ENCODE measurements at places on chromosomes 11 and 22.

GRCh38 chr22:29873943-29874342, 9.0 kb upstream of the MTMR3 start:
- no peak for DNase-seq

GRCh38 chr11:35664977-35665441, 2.4 kb downstream of the TRIM44 start:
- no peak for DNase-seq

DNA sequence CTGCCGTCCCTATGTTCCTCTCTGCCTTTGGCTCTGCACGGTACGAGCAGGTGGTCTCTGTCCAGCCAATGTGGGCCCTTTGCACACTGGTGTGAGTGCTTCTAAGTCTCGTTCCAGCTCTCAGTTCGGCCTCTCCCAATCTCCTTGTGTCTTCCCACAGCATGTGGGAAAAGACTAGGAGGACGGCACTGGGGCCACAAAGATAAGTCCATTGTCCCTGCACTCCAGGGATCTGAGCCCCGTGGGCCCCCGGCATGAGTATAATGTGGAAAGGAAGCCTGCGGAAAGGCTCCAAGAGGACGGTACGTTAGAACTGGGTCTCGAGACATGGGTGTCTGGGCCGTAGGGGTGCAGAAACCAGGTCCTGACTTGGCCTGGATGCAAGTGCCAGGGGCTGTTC, 16.4 kb downstream of the MYEOV start:
- no peak for DNase-seq

DNA sequence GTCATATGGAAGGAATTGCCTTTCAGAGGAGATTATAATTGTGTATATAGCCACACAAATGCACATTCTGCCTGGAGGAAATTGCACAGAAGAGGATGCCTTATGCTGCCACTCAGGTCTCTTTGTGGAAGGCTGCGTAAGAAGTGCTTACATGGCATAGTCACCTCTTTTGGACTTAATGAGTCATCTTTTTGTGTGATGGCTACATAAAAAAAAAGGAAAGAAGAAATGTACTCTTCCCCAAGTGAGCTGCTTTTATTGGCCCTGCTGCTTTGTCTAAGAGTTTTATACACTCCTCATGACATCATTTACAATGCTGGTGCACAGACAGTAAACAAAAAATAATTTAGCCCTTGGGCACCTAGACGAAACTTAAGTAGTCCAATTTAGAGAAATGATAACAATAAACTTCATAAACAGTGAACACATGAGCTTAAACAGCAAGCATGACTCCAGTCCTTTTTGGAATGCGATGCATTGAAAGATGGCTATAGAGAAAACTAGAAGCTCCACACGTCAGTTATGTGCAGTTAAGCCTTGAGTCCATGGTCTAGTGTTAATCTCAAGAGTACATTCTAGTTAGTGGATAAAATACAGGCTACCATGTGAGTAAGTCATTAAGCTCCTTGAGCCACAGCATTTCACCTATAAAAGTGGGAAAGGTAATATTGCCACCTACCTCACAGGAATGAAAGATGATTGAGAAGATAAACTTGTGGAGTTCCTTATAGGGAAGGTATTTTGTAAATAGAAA, 12.0 kb downstream of the CSTPP1 start:
- DNase-seq = no peak

DNA sequence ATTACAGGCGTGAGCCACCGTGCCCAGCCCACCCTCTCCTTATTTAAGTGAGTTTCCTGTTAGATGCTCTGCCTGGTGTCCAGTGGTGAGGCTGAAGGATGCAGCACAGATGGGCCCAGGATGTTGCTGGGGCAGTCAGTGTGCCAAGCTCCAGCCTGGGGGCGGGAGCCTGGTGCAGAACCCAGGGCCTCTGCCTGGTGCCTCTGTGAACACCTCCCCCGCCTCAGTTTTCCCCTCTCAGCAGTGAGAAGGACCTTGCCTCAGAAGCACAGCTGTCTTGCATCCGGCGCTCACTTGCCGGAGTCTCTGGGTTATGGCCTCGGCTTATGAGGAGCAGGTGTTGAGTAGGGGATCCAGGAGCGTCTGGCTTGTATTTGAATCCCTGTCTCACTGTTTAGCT, 116.2 kb downstream of the KIAA1671 start:
- no peak for DNase-seq

- DNase-seq = no peak
Measured at GRCh38 chr22:45473626-45474237, 29.0 kb upstream of the FBLN1 start.

- DNase-seq = no peak
Measured at GRCh38 chr22:22097727-22098228, 115.2 kb upstream of the TOP3B start.

GRCh38 chr11:2293984-2294925, 7.5 kb downstream of the C11orf21 start:
- DNase-seq = no peak

DNA sequence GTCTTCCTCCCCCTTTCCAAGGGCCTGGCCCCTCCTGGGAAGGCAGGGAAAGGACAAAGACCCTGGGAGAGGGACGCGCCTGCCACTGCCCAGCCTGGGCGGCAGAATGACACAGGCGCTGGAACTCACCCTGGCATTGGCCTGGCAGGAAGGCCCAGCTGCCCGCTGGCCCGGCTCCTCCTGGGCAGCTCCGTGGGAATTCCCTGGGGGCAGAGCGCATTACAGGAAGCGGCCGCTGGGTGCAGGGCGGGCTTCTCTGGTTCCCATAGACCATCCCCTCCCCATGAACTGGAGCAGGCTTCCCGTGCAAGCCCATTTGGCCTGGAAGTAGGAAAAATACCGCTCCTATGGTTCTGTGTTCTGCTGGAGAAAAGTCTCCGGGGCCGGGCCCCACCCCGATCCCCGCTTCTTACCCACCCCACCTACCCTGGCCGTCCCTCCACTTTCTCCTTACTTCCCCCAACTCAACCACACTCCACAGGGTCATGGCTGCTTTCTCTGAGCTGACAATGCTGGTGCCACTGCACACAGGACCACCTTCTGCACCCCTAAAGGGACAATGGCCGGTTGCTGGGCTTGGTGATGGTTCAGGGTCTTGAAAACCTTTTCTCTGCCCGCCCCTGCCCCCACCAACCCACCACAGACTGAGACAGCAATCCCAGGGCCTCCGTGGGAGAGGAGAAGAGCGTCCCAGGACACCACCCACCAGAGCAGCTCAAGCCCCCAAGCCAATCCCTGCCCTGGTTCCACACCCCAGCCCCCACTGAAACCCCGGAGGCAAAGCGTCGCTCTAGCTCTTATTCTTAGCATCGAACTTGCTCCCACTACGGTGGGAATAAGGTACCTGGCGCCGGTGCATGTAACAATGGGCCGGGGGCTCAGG, 58.9 kb downstream of the LINC01488 start:
- DNase-seq = no peak

GRCh38 chr11:15830741-15831428, 525.5 kb downstream of the SOX6 start:
- DNase-seq = no peak

DNA sequence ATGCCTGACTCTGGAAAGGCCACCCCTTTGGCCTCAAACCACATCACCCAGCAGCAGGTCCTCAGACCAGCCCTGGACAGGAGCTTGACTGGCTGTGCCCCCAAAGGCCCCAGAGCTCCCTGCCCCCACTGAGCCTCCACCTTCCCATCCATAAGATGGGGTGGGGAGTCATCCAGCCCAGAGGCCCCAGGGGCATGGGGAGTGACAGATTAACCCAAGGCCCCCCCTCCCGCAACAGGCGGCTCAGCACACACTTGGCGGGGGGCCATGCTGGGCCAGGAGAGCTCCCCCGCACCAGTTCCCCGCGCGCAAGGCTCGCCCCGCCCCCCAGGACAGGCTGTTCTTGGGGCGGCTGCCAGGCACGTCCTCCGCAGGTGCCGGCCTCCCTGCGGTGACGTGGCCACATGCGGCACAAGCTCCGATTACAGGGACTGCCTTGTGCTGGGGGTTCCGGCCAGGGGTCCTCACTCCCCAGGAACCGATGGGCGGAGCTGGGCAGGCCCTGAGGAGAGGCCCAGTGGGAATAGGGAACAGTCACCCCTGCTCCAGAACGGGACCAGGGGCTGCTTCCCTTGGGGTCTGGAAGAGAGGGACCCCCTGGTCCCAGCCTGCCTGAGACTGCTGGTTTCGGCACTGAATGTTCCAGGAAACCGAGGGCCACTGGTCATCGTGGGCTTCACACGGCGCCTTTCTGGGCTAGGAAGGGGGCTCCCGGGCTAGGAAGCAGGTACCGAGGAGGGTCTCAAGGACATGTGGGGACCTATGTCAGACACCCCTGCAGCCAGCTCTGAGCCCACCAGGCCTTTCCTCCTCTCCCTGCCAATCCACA, 5.1 kb upstream of the CDKN1C start:
- DNase-seq = no peak

GRCh38 chr11:101436511-101437142, 147.2 kb downstream of the TRPC6 start:
- no peak for DNase-seq

DNA sequence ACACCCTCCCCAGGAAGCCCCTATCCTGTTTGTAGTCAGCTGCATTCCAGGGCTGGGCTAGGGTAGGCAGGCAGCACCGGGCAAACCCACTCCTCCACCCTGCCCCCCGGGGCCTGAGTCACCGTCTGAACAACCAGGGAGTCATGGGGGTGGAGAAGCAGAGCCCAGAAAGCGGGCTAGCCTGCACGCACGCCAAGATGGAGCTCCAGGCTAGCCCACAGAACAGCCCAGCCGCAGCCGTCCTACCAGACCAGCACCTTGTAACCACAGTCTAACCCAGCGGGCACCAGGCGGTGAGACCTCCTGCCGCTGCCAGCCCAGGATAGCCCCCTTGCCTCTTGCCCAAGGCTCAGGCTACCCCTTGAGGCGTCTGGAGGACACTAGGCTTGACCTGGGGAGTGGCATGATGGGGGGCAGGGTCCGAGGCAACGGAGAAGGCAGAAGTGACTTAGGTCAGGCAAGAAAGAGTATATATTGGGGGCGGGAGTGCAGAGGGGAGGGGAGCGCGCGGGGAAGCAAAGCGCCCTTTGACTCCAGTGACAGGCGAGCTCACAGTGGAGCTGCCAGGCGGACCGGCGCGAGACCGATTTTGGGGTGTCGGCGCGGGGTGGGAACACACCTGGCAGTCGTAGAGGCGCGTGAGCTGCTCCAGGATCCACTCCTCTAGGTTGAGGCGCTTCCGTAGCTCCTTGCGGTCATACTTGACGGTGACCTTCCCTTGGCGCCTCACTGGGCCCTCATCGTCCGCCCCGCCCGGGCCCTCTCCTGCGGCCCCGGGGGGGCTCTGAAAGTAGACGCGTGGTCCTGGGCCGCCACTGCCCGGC, 734 bp downstream of the PPP1R14B start:
- no peak for DNase-seq

DNA sequence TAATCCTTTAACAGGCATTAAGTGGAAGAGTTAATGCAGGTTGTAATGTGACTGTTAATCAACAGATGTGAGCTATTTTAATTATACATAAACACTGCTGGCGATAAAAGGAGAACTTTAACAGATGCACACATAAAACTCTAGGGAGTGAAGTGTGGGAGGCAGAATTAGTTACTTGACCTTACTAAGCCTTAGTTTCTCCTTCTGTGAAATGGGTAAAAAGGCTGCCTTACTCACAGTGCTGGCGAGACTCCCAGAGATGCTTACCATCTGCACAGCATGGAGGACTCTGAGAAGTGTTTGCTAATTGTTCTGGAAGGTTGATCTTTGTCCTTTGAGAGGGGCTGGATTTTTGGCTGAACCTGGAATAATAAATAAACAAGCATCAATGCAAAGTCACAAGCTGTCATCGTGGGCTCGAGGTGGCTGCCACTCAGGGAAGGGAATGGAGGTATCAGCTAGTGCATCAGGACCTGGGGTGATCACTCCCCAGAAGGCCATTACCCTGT, 58.6 kb upstream of the MPEG1 start:
- DNase-seq = no peak

DNA sequence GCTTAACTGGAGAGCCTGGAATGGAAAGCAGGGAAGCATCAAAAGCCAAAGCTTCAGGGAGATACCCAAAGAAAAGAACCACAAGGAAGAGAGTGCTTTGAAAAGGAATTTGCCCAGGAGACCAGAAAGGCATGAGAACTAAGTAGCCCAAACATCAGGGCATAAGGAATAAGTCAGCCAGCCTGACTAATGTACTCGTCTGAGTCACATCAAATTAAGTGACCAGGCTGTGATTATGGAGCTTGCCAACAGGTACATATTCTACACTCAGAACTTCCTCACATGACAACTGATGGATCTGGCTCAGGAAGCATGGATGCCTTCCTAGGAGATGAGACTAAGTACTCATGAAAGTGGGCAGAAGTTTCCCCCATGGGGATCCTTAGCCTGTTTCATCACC, 366.7 kb downstream of the BUD13 start:
- no peak for DNase-seq

- DNase-seq = no peak
Measured at GRCh38 chr11:65307298-65308229, 7.1 kb upstream of the CDC42EP2 start.

GRCh38 chr11:66966351-66966750, 8.2 kb upstream of the PC start:
- DNase-seq = no peak

DNA sequence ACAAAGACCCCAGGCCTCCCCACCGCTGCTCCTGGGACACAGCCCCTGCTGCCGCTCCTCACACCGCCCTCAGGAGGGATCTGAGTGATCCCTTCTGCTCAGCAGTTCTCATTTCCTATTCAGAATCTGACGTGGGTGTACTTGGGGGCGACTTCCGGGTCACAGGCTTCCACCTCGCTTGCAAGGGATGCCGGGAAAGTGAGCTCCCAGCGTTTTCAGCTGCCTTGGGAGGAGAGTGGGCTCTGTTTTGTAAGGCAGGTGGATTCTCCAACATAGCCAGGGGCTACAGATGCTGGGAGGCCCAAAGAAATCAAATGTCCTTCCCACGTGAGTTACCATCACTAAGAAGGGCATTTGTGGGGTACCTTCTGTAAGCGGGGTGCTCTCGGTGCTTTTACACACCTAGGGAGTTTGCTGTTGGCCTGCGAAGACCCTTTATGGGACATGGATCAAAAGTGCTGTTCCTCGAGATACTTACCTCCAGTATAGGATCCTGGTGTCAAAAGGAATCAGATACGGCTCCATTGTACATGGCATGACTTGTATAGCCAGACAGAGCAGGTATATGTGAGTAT, 9.7 kb upstream of the LRRC10B start:
- no peak for DNase-seq

DNA sequence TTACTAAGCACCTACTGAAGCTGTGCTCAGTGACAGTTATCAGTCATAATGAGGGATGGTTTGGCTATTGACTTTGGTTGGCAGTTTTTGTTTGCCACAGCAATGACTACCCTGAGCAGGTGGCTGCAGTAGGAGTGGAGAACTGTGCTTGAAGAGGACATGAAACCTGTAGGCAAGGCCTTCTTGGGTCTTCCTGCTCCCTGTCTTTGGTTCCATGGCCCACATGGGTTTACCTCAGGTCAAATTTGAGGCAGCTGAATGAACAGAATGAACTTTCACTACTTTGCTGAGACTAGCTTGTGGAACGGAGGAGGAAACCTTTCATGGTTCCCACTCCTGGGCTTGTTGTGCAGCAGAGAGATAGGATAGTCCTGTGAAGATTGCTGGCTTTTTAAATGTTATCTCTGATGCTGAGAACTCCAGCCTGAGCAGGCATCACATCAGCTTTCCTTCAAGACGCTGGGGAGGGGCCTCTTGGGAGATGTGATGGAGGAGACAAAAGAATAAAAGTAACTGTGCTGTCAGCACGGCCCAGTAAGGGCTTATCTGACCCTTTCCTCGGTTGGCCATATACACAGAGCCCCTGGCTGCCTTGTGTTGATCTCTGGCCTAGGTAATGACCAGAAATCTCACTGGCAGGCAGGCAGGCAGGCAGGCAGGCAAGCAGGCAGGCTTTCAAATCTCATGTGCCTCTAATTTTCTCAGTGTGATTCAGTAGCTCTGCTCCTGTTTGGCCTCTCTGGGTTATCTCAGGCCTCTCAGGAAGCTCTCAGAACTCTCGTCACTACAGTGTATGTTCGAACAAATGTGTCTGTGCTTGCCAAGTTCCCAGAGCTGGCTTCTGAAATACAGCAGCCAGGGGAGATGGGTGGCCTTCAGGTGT, 12.0 kb downstream of the STIM1 start:
- DNase-seq = no peak

All from stimulated activated CD8-positive, alpha-beta memory T cell treated with anti-CD3 and anti-CD28 coated beads, Interleukin-7, amount 100 ng/mL, for 1 hour (primary cell).